ENCODE measurements at places on chromosomes 11 and 22.
A peak's percentile ranks its signal among the peaks of the same experiment; 100 is the strongest.

DNA sequence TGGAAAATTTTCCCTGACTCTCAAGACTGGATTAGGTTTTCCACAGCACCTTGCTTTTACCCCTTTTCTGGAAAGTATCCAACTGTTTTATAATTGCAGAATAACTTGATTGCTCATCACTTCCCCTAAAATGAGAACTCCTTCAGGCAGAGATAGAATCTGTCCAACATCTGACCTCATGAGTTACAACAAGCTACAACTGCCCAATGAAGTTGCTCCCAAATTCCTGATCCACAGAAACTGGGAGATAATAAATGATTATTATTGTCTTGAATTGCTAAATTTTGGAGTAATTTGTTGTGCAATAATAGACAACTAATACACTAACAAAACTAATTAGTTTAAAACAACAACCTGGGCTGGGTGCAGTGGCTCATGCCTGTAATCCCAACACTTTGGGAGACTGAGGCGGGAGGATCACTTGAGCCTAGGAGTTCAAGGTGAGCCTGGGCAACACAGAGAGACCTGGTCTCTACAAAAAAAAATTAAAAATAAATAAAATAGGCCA, 10.0 kb upstream of the CCDC83 start:
- DNase-seq: peak; percentile 33

DNA sequence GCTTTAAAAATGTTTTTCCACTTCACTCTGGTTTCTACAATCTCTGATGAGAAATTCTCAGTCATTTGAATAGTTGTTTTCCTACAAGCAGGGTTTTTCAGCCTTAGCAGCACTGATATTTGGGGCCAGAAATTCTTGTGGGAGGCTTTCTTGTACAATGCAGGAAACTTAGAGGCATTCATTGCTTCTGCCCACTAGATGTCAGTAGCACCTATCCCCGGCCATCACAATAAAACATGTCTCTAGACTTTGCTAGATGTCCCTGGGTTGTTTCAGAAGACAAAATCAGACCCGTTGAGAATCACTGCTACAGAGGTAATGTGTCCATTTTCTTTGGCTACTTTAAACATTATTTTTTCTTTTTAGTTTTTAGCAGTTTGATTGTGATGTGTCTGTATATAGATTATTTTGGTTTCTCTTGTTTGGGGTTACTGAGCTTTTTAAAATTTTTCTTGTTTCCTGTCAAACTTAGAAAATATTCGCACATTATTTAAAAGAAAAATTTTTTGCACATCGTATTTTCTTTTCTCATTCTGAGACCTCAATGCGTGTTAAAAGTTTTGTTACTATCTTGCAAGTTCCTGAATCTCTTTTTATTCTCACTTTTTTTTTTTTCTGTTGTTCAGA, 60.8 kb upstream of the CCDC179 start:
- DNase-seq: peak; percentile 22

GRCh38 chr11:64597671-64598101, 6.7 kb downstream of the SLC22A12 start:
- DNase-seq: no peak

DNA sequence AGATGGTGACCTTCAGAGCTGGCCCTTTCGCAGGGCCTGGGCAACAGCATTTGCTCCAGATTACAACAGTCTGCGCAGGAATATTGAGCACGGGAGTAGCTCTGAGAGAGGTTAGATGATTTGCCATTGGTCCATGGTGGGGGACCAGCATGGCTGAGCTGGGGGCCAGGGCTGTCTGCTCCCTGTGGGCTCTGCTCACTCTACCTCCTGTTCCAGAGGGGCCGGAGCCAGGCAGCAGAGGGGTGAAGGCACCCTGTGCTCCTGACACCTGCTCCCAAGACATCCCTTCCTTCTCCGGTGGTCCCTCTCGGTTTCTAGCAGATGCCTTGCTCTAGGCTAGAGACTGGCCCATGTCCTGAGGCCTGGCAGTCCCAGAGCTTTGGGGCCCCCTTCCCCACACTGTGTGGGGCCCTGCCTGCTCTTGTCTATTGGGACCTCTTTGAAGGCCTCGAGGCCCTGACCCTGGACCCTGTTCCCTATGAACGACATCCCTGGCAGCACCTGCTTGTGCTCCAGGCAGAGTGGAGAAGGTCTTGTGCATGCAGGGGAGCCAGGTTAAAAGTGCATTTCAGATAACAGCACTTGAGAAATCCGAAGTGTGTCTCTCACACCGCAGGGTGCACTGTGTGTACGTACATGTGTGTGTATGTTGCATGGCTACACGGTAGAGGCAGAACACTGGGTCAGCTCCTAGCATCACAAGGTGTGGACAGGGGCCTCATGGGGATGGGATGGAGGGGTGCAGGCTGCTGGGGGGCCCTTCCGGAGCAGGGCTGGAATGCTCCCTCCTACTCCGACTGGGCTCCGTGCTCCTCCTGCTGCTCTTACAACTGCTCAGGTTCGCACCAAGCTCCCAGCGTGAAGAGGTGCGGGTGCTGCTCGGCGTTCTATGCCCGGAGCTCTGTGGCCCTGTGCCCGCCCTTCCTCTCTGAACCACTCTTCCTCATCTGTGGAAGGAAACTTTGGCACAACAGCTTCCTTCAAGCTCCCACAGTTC, 123.3 kb upstream of the B3GAT1 start:
- DNase-seq: no peak

- no peak for DNase-seq
Observed at GRCh38 chr11:48193876-48194275, 22.7 kb upstream of the OR4B1 start.

GRCh38 chr11:126175393-126175792, 36.1 kb downstream of the RPUSD4 start:
- DNase-seq: no peak

- DNase-seq: no peak
Observed at GRCh38 chr11:6640985-6641701, 14.5 kb downstream of the DCHS1 start.

DNA sequence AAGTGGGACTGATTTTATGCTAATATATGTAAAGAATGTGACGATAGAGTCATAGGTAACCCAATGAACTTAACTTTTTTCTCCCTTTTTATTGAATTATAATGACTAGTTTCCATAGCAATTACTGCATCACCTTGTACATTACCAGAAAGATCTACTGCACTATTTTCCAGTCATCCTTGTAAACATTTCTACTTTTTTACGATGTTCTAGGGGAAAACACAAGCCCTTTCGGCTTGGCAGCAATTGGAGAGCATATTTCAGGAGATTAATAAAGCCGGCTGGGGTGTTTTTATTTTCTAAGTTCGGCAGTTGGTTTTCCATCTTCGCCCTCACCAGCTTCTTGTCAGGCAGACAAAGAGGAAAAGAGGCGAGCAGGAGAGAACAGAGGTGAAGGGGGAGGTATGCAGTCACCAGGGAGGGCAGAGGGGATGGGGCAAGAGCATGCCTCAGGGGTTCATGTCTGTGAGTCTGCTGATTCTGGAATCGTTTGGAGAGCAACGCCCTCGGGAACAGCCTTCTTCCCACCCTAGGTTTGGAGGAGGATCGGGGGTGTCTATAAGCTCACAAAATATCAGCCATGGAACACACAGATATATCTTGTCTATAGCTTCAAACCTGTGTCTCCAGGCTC, 476.4 kb downstream of the MIAT start:
- DNase-seq: no peak

DNA sequence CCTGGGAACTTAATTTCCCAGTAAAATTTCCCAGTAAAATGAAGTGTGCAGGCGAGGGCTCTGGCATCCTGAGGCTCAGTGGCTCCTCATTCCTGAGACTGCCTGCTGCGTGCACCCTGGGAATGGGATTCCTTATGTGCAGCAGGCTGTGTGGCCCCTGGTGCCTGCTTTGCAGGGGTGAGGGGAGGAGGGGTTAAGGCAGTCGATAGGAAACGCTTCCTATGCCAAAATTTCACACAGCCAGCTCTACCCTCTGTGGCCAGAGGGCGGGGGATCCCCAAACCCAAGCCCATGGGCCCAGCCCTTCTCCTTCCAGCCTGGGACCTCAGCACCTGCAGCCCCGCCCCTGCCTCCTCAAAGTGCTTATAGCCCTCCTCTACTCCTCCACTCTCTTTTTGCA, 12.1 kb upstream of the BAIAP2L2 start:
- no peak for DNase-seq

GRCh38 chr11:80636999-80637398, 1196.2 kb upstream of the TENM4 start:
- no peak for DNase-seq

DNA sequence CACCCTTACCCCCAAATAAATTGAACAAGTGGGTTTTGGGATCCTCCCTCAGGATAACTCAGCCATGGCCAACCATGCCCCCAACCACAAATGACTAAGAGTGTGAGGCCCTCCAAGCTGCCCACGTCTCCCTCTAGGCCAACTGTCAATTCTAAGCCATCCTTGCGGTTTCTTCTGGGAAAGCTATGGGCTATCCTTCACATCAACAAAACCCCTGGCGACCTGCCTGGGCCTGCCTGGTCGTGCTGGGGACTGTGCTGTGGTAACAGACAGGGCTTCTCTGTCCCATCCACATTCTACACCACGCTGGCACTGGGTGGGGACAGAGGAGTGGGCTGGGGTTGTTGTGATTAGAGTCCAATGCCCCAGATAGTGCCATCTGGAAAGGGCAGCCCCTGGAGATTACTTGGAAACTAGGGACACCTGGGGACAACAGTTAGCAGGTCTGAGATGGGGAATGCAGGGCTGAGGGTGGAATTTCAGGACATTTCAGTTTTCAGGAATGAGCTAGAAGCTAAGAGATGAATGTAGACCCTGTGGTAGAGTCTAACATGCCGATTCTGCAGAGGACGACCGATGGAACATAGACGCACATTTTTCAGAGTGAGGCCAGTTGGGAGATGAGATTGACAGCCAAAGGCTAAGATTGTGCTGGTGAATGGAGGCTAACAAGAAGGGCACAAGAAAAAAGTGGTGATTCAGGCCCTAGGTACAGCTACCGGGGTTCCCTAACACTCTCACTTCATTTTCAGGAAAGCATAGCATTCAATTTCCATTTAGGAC, 131.9 kb downstream of the RASSF10 start:
- DNase-seq: no peak

DNA sequence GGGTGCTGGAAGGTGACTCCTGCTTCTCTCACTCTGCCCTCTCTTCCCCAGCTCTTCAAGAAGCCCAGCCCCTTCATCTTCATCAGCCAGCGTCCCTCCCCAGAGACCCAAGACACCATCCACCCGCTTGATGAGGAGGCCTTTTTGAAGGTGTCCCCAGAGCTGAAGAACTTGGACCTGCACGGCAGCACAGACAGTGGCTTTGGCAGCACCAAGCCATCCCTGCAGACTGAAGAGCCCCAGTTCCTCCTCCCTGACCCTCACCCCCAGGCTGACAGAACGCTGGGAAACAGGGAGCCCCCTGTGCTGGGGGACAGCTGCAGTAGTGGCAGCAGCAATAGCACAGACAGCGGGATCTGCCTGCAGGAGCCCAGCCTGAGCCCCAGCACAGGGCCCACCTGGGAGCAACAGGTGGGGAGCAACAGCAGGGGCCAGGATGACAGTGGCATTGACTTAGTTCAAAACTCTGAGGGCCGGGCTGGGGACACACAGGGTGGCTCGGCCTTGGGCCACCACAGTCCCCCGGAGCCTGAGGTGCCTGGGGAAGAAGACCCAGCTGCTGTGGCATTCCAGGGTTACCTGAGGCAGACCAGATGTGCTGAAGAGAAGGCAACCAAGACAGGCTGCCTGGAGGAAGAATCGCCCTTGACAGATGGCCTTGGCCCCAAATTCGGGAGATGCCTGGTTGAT, 12.6 kb downstream of the IL10RA start:
- DNase-seq: no peak

- DNase-seq: no peak
Observed at GRCh38 chr11:129298988-129299387, 76.7 kb upstream of the BARX2 start.

GRCh38 chr11:59273373-59273841, 60.7 kb upstream of the MPEG1 start:
- DNase-seq: peak; percentile 45

DNA sequence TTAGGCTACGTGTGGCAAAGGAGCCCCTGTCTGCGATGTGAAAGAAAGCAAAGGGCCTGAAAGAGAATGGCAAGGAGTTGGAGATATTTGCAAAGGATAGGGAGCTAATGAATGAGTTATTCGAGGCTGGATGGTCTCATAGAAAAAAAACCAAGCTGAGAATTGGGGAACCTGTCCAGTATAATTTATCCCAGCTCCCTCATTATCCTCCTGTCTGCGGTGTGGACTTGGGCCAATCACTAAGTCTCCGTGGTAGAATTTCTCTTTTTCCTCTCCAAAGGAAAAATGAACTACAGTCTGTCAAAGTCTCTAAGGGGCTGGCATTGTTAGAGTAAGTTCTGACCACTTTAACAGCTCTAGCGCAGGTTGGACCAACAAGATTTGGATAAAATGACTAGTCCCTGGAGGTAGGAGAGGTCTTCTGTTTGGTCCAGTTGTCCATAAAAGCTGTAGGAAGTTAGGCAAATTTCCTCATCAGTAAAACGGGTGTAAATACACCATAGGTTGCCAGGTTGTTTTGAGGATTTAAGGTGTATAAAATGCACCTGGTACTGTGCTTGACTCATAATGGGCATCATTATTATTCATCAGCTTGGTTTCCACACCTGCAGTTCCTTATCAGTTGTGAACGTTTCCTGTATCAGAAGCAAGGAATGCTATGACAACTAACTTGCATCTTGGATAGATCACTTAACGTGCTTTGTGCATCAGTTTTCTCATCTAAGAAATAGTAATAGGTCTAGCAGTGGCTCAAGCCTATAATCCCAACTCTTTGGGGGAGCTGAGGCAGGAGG, 10.3 kb upstream of the CDON start:
- no peak for DNase-seq

- DNase-seq: peak; percentile 25
Observed at GRCh38 chr11:119479685-119480275, 56.8 kb upstream of the THY1 start.

GRCh38 chr22:50258361-50259292, 2.9 kb downstream of the MAPK12 start:
- no peak for DNase-seq

- peak; percentile 47 for DNase-seq
Observed at GRCh38 chr11:68335683-68336082, 23.3 kb downstream of the LRP5 start.

GRCh38 chr11:123797541-123797940, 8.6 kb downstream of the OR6M1 start:
- DNase-seq: no peak

GRCh38 chr22:27258616-27259172, 542.9 kb downstream of the MN1 start:
- DNase-seq: no peak

DNA sequence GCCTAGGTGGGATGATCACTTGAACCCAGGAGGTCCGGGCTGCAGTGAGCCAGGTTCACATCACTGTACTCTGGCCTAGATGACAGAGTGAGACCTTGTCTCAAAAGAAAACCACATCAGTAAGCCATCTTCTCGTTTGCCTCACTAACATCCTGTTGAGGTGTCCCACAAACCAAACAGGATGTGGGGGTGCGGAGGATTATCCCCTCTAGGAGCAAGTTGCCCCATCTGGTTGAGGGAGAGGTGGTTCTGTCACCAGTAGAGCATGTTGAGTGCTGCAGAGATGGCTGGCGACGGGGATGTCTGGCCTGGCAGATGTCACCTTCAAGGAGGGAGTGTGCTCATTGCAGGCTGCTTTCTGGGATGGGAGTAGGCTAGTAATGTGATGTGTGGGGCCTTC, 72.4 kb downstream of the ZNRF3 start:
- DNase-seq: no peak

- peak; percentile 25 for DNase-seq
Observed at GRCh38 chr22:19291218-19291579, 320 bp downstream of the CLTCL1 start.

Data from suppressor macrophage treated with lipopolysaccharide for 4 hours (primary cell).